ENCODE measurements at places on chromosomes 6 and 20. TPM values are rescaled to one million over a fixed set of nuclear protein-coding genes. Genes with fewer than 3 reads are reported as not detected.

TOX2 gene
- total RNA-seq, result 17.4 TPM

GSTA3 gene
- not detected for total RNA-seq

PXDC1 gene
- 86.8 TPM for total RNA-seq

THBS2 gene
- total RNA-seq, result 2.7 TPM

RMND1 gene
- 29.9 TPM for total RNA-seq

AKAP7 gene
- total RNA-seq, result 18.5 TPM
